Lower leg skin (tissue), 4 donors: ENCODE measurements at places on chromosomes 2 and 18. TPM values are rescaled to one million over a fixed set of nuclear protein-coding genes. Genes with fewer than 3 reads are reported as not detected.

EVX2 gene
- not detected for total RNA-seq

FOXI3 gene
- 2.2 TPM for total RNA-seq

CHCHD5 gene
- total RNA-seq: 26.8 TPM

UGT1A5 gene
- total RNA-seq: not detected

DNA sequence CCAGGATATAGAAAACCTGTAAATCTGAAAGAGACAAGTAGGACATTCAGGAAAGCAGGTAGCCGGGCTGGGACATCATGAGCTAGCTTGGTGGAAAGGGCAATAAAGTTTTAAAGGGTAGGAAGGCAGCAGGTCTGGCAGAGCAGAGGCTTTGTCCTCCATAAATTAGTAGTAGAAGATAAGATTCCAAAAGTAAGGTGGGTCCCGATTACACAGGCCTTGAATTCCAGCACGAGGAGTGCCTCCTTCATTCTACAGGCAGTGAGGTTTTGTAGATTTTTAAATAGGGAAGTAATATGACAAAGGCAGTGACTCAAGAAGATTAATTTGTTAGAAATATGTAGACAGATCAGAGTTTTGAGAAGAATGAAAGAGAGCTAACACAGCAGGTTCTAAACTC lies 160.7 kb downstream of the DTNB start:
- no peak for DNase-seq

GRCh38 chr2:191635333-191636234 lies 42.4 kb upstream of the NABP1 start:
- DNase-seq: no peak

DNA sequence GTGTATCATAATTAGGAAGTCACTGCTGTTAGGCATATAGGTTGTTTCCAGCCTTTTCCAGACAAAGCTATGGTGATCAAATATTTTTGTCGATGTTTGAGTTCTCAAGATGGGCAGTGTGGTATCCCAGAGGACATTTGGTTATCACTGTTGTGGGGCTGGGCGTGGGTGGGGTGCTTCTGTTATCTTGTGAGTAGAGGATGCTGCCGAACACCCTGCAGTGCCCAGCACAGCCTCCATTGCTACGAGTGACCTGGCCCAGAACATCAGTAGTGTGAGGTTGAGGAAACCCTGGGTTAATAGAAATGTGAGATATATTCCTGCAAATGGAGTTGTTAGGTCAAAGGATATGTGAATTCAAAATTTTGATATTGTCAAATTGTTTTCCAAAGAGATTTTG lies 33.2 kb downstream of the ZNF236 start:
- DNase-seq: no peak

DNA sequence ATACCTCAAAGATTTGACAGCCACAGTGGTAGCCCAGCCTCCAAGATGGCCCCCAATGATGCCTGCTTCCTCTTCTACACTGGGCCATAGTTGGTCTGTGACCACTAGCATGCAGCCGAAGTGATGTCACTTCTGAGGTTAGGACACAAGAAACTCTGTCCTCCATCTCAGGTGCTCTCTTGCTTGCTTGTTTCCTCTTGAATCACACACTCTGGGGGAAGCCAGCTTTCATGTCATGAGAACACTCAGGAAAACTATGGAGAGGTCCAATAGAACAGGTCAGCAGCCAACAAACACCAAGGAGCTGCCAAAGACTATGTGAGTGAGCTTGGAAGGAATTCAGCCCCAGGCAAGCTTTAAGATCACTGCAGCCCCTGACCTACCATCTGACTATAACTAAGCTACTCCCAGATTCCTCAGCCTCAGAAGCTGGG lies 3.3 kb upstream of the ADAM17 start:
- DNase-seq: no peak

DNA sequence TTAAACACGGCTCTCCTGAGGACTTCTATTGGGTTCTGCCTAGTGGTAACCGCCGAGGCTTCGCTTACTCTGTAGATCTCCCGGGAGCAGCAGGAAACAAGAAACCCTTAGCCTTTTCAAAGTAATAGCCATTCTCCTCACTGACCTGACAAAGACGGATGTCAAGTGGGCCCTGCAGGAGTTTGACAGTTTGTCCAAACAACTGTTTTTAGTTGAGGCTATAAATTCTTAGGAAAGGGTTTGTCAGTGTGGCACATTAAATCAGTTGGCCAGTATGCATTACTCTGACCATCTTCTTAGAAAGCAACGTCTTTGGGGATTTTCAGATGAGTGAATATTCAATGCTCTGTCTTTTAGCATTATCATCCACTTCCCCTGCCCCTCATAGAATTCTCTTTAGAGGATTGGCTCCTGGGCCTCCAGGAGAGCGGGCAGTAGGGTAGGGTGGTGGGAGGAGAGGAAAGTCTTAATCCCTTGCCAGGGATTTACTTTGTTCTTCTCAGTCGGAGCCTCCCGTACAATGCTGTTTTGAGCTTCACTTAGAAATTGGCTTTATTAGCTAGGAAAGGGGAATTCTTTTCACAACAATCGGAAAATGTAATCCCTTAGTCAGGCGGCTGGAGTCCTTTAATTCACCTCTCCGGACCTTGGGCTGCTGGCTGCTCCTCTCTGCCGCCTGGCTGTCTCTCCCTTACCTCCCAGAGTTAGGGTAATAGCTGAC lies 13.3 kb upstream of the C18orf32 start:
- DNase-seq: no peak

- DNase-seq: no peak
Measured at GRCh38 chr2:120860579-120860922, 124.9 kb downstream of the GLI2 start.
